ENCODE measurements at places on chromosomes 4 and X.

- DNase-seq, result no peak
Measured at GRCh38 chr4:21077967-21078366, 377.7 kb downstream of the PACRGL start.

DNA sequence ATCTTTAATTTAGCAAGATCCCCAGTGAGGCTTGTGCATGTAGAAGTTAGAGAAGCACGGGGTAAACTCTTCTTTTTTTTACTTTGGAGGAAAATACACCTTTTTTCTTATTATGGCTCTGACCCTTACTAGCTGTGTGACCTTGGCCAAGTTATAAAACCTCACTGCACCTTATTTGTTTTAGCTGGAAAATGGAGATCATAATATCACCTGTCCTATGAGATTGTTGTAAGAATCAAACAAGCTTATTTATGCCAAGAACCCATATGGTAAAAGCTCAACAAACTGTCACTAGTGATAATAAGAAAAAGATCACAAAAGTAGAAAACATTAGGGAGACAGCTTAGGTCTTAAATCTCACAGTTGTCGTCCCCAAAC, 126.6 kb downstream of the PTTG2 start:
- no peak for DNase-seq

DNA sequence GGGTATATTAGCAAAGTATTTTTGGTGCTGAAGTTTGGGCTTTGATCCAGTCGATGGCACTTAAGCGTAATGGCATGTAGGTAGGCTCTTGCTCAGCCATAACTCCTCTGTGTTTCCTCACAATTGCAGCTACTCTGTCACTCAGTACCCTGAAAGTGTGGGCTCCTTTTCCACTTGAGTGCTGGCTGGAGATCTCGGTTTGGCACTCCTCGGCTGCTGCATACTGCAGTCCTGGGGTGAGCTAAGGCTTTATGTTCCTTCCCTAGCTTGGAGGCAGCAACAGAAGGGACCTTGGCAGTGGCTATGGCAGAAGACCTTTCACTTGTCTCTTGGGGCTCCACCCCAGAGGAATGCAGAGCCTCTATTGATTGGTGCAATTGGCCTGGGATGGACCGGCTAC, 106.7 kb upstream of the GRXCR1 start:
- DNase-seq, result no peak

DNA sequence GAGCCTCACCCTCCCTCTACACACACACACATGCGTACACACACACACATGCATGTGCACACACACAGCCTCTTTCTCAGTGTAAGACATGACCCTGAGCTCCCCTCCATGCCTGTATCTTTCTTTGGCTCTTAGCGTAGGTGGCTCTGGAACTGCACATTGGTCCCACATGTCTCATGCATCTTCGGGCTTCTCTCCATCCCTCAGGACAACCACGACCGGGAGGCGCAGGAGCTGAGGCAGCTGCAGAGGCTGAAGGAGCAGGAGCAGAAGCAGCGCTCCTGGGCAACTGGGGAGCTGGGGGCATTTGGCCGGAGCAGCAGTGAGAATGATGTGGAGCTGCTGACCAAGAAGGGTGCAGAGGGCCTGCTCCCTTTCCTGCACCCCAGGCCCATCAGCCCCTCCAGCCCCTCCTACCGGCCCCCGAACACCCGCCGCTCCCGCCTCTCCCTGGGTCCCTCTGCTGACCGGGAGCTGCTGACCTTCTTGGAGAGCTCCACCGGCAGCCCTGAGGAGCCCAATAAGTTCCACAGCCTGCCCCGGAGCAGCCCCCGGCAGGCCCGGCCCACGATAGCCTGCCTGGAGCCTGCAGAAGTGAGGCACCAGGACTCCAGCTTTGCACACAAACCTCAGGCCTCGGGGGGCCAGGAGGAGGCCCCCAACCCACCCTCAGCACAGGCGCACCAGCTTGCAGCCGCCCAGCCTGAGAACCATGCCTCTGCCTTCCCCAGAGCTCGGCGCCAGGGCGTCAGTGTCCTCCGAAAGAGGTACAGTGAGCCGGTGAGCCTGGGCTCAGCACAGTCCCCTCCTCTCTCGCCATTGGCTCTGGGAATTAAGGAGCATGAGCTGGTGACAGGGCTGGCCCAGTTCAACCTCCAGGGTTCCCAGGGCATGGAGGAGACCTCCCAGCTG, 38.6 kb downstream of the FHDC1 start:
- DNase-seq, result no peak

- no peak for DNase-seq
Measured at GRCh38 chr4:19227701-19228100, 1024.0 kb upstream of the SLIT2 start.

DNA sequence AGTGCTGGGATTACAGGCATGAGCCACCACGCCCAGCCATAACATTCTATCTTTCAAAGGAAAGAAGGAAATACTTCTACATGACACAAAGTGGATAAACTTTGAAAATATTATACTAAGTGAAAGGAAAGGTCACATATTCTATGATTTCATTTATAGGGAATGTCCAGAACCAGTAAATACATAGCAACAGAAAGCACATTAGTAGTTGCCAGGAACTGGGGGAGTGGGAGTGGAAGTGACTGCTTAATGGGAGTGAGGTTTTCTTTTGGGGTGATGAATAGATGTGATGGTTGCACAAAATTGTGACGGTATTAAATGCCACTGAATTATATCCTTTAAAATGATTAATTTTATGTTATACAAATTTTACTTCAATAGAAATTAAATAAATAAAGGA, 95.7 kb upstream of the IL15 start:
- no peak for DNase-seq

GRCh38 chr4:73816814-73817213, 19.7 kb upstream of the CXCL6 start:
- DNase-seq, result no peak

DNA sequence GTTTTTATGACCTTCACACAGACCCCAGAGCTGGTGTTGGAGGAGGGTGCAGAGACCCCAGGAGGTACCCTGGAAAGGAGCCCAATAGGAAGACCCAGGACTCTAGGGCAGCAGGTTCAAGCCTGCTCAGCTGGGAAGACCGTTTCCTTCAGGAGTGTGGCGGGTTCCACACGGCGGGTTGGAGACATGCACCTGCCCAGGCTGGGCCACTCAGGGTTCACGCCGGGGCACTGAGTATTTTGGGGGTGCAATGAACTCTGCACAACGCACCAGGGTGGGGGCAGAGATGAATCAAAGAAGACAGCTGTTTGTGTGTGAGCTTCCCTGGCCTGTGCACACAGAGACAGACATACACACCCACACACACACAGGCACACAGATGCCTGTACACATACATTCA, 52.5 kb upstream of the PPP2R3B start:
- DNase-seq, result no peak
